HL-60 (cell line): ENCODE measurements at places on chromosomes 2 and 18.

- DNase-seq = peak; percentile 72
Observed at GRCh38 chr2:96801005-96801785, 14.9 kb upstream of the CNNM3 start.

- DNase-seq = peak; percentile 65
Observed at GRCh38 chr2:230717600-230717999, 5.0 kb downstream of the CAB39 start.

GRCh38 chr2:233385489-233386044, 31.3 kb downstream of the DGKD start:
- no peak for DNase-seq

GRCh38 chr18:908758-909724, 4.4 kb downstream of the ADCYAP1 start:
- no peak for DNase-seq

GRCh38 chr2:19632403-19632991, 269.3 kb downstream of the TTC32 start:
- no peak for DNase-seq

- DNase-seq = no peak
Observed at GRCh38 chr2:109164739-109165221, 35.8 kb downstream of the SH3RF3 start.

DNA sequence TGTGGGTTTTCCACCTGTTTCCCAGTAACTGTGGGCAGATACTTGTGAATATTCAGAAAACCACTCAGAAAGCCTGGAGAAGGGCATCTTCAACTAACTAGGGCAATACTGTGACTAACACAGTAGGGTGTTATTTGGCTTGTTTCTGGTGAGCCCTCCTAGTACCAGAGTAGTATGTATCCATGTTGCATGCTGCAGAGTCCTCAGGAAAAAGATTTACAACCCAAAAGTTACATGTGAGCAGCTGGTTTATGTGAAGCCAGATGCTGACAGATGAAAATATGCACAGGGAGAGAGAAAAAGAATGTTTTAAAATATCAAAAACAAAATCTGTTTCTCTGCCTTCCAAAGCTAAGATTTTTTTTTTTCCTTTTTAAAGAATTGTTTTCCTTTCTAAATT, 333.2 kb upstream of the UBE2E3 start:
- DNase-seq = no peak

DNA sequence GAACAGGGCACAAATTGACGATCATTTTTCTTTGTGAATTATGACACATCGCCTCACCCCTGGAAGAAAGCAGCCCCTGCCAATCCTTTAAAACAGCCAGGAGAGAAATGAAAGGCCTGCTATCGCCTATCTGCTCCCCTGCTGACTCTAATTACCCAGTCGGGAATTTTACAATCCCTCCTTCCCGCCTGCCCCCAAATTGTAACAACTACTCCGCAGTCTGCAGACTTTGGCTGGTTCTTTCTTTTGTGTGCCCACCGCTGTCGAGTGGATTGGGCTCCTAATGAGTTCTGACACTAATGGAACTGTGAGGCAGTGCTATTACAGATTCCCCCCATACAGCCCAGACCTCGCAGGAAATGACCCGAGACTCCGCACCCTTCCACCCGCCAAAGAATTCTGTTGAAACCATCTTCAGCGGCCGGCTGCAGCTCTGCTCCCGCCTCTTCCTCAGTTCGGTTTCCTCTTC, 281.2 kb upstream of the PARD3B start:
- DNase-seq = no peak

DNA sequence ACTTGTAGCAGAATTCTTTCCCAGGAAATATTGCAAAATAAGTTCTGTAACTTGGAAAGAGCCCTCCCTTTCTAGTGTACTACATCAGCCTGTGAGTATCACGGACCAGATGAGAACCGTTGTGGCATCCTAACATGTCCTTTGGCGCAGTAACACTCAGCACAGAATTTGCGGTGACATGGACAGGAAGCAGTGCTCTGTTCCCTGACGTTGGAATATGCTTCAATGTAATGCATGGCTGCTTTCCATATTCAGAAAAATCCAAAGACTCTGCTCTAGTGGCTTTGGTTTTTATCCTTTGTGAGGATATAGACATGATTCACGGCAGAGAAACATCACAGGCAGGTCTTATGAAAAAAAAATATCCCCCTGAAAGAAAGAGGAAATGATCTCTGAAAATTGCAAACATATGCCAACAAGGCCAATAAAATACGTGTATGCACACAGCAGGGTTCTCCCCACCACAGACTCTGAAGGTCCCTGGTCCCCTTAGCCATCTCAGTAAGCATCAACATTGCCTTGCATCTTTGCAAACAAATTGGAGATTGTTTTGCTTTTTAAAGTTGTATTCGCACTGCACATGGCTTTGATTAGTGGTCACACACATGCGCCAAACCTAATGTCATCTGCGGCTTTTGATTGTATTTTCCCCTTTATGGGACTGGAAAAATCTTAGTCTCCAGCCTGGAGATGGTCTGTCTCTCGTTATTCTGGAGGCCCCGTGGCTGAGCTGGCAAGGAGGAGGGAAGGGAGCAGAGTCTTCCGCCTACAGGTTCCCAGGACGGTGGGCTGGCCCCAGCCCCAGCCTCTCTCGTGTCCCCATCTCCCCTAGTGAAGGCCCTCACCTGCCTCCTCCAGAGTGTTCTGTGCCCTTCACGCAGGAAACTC, 122.9 kb downstream of the COPS8 start:
- no peak for DNase-seq

GRCh38 chr2:138428710-138429440, 72.7 kb upstream of the SPOPL start:
- no peak for DNase-seq

DNA sequence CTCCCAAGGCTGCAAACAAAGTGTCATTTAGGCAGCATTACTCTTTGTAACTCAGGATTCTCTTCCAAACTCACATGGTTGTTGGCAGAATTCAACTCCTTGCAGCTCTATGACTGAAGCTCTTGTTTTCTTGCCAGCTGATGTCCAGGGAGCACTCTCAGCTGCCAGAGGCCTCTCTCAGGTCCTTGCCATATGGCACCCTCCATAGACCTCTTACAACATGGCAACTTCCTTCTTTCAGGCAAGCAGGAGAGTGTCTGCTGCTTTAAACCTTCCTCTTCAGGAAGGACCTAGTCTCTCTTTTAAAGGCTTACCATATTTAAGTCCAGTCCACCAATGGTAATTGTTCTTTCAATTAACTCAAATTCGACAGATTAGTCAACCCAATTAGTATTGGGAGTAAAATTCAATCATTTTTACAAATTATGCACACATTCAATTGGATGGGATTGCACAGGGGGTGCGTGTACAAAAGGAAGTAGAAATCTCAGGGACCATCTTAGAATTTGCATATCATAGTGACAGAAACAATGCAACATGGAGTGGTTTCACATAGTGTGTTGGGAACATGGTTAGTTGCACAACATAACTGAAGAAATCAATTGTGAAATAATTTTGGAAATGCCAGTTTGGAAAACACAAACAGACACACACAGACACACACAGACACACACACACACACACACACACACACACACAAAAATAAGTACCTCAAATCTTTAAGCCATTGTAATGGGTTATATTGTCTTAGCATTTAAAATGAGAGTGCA, 893.5 kb upstream of the ZEB2 start:
- DNase-seq = peak; percentile 61

- peak; percentile 34 for DNase-seq
Observed at GRCh38 chr2:112941753-112942653, 31.0 kb downstream of the IL37 start.

DNA sequence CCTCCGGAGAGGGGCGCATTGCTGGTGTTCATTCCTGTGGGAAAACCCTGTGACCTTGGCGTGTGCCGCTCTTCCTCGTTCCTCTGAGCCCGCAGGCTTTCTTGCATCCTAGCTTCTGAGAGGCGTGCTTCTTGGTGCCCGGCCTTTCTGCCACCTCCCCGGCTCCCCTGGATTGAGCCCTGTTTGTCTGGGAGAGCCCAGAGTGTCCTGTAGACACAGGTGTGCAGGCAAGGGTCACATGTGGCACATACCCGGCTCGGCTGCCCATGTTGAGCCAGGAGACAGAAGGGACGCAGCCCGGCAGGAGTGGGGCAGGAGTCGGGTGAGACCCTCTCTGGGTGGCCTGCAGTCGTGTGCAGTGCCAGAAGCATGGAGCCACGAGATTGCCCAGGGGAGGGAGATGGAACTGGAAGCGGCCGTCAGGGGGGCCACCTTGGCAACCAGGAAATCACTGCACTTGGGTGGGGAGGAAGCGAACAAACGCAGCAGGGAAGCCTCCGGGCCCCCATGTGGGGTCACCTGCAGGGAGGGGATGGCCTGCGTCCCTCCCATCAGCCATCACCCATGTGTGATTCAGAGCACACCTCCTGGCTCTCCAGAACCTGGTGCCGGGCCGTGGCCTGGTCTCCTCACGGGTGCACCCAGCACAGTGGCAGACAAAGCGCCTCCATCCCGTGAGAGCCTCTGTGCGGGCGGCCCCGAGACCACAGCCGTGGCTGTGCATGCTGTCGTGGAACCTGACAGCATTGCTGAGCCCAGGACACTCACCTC, 92.9 kb downstream of the SH3BP4 start:
- DNase-seq = no peak

GRCh38 chr2:37892436-37893114, 32.5 kb upstream of the RMDN2 start:
- DNase-seq = peak; percentile 75

GRCh38 chr2:144596073-144596871, 76.4 kb upstream of the ZEB2 start:
- DNase-seq = peak; percentile 40

DNA sequence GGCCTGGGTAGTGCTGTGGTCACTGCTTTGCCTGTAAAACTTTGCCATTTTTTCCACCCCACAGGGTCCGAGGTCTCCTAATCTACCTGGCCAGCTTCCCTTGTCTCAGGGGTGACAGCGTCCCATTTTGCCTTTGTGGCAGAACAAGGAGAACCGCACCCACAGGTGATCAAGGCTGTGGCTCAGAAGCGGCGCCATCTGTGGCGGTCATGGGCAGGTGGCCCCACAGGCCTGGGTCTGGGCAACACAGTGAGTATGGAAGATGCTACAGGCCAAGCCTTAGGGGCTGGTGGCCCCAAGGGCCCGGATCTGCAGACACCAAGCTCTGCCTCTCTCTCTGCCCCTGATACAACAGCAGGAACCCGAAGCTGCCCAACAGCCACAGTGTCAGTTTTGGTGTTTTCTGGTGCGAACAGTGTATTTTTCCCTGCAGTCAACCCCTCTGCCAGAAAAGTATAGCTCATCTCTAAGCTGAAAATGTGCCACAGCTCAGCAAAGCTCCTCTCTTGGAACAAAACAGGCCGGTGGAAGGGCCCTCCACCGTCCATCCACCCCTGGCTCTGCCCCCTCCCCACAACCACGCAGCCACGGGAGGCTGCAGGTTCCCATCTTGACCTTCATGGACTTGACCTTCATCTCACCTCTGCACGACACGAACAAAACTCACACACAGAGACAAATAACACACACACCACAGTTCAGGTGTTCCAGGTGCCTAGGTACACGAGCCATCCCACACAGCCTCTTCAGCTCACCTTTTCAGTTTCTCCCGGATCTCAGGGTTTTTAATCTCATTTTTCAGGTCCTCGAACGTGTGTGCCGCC, 96.7 kb downstream of the PXDN start:
- no peak for DNase-seq

GRCh38 chr18:57976230-57976773, 67.7 kb upstream of the NEDD4L start:
- DNase-seq = no peak

DNA sequence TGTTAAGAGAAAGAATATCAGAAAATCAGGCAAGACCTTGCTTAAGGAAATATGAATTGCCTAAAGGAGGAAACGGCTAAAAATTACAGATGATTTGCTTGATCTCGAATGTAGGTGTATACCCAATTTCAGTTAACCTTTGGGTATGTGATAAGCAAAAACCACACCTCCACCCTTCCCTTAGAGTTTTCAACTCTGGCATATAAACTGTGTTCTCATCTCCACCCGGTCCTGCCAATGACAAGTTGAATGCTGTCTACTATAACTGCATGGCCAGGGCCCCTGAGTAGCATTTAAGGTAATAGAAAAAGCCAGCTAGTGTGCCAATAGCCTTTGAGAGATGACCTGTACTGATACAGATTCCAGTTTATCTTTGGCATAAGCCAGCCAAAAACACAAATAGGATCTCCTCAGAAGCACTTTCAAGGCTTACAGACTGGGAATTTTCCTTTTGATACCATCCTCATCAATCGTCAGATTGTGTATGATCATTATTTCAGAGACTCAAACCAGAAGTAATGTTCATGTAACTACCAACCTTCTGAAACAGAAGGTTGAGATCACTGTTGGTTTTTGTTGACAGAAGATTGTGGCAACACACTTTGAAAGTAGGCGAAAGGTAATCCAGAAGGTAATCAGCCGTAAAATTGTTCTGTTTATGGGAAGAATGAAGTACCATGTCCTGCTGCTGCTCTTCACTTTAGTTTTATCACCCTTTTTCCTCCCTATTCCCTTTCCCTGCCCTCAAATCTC, 163.1 kb downstream of the GFPT1 start:
- no peak for DNase-seq

DNA sequence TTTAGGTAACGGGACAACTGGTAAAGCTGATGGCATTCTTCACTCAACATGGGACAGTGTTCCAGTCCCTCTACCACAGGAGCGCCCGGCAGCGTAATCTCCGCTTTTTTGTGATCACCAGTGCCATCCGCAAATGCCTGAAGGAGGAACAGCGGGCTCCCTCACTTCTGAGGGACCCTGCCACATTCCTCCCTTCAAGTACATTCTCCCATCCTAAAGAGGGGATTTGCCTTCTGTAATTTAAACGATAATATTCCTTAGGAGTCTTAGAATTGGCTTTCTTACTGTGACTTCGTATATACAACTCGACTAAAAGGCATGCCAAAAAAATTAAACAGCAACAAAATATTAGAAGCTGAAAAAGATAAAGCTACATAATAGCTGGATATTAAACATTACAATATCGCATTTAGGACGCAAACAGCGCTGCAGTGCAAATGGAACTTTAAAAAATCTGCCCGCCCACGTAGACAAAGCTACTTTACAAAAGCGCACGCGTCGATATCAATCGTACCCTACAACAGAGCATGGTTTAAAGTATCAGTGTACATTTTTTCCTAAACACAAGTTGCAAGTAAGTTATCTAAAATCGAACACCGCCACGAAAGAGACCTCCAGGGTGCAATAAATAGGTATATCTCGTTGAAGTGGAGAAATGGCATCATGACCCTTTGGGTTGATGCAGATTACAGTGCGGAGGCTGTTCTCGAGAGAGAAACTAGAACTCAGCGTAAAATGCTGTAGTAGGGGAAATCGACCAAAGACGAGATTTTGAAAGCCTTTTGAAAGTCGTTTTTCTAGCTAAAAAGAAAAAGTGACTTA, 2.3 kb upstream of the VSNL1 start:
- DNase-seq = no peak

DNA sequence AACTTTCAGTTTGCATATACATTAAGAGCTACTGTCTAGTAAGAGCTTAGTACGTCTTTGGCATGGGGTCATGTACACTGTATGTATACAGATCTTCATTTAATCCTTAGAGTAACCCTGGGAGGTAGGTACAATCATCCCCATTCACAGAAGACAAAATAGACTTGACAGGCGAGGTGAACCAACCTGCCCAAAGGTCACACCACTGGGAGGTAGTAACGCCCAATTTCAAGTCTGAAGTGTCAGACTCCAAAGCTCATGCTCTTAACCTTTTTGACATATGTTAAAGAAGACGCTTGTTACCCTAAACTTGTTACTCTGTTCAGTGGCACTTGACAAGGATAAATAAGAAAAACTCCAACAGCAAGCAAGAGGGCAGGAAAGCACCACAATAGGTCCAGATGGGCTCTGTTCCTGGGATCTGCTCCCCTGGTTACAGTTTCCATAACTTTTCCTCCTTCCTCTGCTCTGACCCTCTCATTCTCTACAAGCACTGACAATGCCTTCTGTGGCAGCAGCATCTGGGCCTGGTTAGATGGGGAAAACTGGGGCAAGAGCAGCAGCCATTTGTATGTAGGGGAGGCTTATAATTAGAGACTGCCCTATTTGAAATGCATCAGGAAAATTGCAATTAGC, 64.7 kb upstream of the SERTAD2 start:
- DNase-seq = no peak
